ENCODE measurements at places on chromosomes 7 and 10. TPM values are rescaled to one million over a fixed set of nuclear protein-coding genes. Genes with fewer than 3 reads are reported as not detected.
A peak's percentile ranks its signal among the peaks of the same experiment; 100 is the strongest.

Gene IFIT3
- total RNA-seq: 72.6 TPM

Gene SMKR1
- total RNA-seq: 1.6 TPM

GRCh38 chr7:157528785-157529341 is 192.1 kb downstream of the DNAJB6 start:
- no peaks in the 10 kb centered on the region for H3K36me3 ChIP-seq
- no peaks in the 10 kb centered on the region for H3K4me1 ChIP-seq
- peak; percentile 11 for DNase-seq
- H3K27me3 ChIP-seq: peaks cover 35% of the 10 kb centered on the region

Gene KLF14
- not detected for total RNA-seq

Gene CYP2E1
- total RNA-seq: 0.76 TPM

GRCh38 chr7:37391791-37392672 is 56.6 kb downstream of the ELMO1 start:
- H3K27ac ChIP-seq: no peak overlapping the region
- H3K4me3 ChIP-seq: no peak overlapping the region
- H3K4me1 ChIP-seq: peaks cover 24% of the 10 kb centered on the region
- peaks cover 3% of the 10 kb centered on the region for H3K36me3 ChIP-seq
- H3K27me3 ChIP-seq: no peaks in the 10 kb centered on the region

DNA sequence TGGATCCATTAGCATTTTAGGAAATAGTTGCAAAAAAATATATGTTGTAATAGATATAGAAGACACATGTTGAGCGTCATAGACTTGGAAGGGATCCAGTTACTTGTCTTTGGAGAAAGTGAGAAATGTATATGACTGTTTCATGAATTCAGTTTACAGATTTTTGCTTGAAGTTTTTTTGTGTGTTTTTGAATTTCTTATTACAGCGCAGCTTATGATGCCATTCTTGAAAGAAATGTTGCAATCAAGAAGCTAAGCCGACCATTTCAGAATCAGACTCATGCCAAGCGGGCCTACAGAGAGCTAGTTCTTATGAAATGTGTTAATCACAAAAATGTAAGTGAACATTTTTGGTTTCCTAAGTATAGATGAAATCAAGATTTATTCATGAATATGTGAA is 98.2 kb downstream of the MAPK8 start:
- H3K4me3 ChIP-seq: no peak overlapping the region
- no peaks in the 10 kb centered on the region for H3K27me3 ChIP-seq
- H3K4me1 ChIP-seq: peaks cover 14% of the 10 kb centered on the region
- H3K36me3 ChIP-seq: peaks cover 8% of the 10 kb centered on the region
- no peak for DNase-seq

- H3K27me3 ChIP-seq: peaks cover 2% of the 10 kb centered on the region
- H3K27ac ChIP-seq: no peak overlapping the region
- no peak for DNase-seq
- H3K4me1 ChIP-seq: peaks cover 12% of the 10 kb centered on the region
- H3K36me3 ChIP-seq: no peaks in the 10 kb centered on the region
- H3K4me3 ChIP-seq: no peak overlapping the region
Observed at GRCh38 chr7:20236790-20237189, 19.6 kb upstream of the MACC1 start.

Measured in activated CD4-positive, alpha-beta memory T cell treated with anti-CD3 and anti-CD28 coated beads, Interleukin-2, amount 10 ng/mL, durations not matched to agents 7 days and 5 days (primary cell).